ENCODE measurements at places on chromosomes 5 and 9.

- no peak for DNase-seq
Measured at GRCh38 chr5:169036079-169036805, 264.7 kb downstream of the SLIT3 start.

- no peak for DNase-seq
Measured at GRCh38 chr5:54764102-54765090, 221.0 kb downstream of the ESM1 start.

- DNase-seq = no peak
Measured at GRCh38 chr9:131475111-131475955, 27.4 kb upstream of the POMT1 start.

DNA sequence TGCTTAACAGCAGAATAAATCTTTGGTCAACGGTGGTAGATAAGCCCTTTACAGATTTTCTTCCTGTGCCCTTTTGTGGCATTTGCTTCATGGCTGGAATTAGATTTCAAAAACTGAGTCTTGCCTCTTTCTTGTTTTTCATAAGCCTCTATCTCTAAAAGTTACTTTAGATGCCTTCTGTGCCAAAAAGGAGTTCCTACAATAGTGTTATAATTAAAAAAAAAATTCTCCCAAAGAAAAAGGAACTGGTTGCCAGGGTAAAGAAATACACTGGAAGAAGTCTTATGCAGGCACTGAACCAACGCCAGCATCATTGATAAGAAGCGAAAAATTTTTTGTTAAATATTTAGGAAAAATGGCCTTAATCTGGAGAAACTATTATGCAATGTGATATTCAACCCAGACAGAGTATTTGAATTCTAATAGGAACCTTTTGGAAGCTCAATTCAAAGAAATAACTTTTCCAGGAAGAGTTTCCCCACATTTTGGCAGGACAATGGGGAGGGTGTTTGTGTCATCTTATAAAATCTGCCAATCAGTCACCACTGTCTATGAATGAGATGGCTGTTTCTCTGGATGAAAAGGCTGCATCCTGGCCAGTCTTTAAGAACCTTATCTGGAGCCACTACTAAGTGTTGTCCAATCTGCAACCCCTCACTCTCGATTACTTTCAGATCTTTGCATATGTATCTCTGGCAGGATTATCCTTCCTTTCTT lies 608.1 kb downstream of the PDE4D start:
- DNase-seq = no peak

DNA sequence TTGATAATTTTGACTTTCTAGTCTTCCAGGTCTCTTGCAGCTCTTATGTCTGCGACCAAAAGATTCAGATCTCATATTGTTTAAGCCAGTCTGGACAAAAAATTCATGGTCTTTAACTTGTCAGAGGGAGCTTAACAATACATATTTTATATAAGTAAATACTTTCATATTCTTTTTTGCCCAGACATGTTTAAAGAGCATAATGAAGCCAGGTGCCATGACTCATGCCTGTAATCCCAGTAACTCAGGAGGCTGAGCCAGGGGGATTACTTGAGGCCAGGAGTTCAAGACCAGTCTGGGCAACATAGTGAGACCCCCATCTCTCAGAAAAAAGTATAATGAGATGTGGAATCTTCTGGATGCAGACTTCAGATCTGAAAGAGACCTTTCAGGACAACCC lies 69.8 kb downstream of the JMY start:
- no peak for DNase-seq

DNA sequence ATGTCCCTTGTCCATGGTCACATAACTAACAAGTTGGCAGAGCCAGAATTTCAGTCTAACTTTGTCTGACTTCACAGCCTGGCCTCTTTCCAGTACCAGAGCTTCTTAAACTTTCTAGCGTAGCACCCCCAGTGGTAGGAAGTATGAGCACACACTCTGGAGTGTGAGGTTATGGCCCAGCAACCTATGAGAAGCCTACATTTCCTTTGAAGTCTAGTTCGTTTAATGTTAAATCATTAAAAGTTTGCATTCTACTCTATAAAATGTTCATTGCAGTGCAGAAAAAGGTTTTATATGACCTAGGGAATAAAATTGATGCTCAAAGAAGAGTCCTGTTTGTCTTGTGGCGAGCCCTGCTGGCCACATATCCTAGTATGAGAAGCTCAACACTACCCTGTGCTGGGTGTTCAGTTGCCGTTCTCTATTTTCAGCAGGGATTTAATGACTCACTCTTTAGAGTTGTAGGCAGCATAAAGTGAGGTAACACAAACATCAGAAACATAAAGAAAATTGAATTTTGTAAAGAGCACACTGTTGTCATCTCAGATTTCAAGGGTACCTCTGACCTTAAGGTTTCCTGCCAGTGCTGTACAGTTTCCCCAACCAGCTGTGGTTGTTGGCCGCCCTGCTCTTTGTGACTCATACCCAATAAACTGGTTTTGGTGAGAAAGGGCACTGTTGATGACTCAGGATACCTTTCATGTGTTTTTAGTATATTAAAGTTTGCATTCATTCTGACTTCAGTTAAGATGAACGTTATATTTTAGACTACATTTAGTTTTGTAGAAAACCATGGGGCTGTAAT lies 14.3 kb downstream of the MCCC2 start:
- no peak for DNase-seq

DNA sequence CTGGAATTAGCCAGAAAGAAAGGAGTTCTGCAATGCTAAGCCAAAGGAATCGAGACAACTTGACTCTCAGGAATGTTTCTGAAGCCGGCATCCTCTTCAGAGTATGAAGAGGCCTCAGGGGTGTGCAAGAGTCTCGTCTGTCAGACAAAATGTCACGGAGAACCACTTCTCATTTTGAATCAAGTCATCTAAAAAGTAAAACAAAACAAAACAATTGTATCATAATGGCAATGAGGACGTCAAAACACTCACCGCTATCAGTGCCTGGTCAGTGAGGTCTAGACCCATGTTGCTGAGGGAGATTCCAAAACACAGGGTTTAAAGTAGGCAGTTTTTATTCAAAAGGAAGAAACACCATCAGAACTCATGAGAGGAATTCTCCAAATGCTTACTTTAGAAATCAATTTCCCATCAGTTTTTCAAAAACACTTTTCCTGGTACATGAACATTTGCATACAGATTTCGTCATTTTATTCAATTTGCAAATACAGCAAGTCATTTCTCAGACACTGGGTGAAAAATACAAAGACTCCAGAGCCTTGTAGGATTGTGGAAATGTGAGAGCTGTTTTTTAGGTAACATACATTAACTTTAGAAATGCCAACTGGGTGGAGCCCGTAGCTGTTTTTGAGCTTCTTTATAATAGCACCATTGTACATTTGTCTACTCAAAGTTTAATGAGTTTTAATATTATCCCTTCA lies 89.5 kb upstream of the MAP3K1 start:
- DNase-seq = no peak

DNA sequence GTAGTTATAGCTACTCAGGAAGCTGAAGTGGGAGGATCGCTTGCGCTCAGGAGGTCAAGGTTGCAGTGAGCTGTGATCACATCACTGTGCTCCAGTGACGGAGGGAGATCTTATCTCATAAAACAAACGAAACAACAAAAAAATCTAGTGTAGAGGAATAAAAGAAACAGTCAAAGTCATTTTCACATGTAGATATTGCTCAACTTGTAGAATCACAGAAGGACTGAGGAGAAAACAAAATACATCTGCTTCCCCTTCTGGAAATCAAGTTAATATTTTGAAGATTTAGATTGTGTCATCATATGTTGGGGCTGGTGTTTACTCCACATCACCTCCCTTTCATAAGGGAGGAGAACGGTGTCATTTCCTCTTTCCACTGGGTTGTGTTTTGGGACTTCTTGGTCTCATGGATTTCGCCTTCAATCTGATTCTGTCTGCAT lies 8.2 kb upstream of the SLC46A2 start:
- DNase-seq = no peak

GRCh38 chr5:66742083-66742895 lies 146.1 kb downstream of the MAST4 start:
- no peak for DNase-seq

- no peak for DNase-seq
Measured at GRCh38 chr5:140633021-140633471, at the start of gene CD14. Gene CD14, minus strand, starts transcription at chr5:140633175. Its CDS starts 104 bp downstream, at chr5:140633071.

All from NCI-H2081 (cell line).